ENCODE measurements at places on chromosomes 11 and 22.
A peak's percentile ranks its signal among the peaks of the same experiment; 100 is the strongest.

GRCh38 chr11:27477831-27478230, 5.2 kb upstream of the LGR4 start:
- DNase-seq: no peak

DNA sequence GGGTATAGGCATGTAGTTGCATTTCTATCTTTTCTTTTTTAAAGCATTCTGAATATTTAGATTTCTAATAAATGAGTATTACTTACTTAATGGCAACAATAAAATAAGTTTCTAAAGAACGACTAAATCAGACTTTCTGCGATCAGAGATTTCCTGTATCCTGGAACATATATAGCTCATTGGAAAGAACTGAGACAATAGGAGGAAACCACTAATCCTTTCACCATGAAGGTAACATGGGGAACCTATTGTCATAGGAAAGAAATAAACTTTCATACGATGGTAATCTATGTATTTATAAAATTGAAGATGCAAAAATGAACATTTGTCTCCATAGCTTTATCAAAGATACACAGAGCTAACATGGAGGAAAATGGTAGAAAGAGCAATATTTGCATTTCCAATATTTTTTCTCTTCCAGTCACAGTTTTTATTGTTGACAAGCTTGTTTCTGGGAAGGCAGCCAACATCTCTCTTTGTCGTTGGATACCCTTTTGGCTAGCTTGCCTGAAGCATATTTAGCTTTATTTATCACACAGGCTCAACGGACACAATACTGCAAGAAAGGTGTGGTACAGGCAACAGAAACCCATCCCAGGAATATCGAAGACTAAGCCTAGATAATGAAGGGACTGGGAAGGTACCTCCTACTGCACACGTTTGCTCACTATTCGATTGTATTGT, 293.3 kb upstream of the MPPED2 start:
- no peak for DNase-seq

- DNase-seq: no peak
These were observed 131.0 kb downstream of the PLEKHA7 start for GRCh38 chr11:16883174-16883573.

DNA sequence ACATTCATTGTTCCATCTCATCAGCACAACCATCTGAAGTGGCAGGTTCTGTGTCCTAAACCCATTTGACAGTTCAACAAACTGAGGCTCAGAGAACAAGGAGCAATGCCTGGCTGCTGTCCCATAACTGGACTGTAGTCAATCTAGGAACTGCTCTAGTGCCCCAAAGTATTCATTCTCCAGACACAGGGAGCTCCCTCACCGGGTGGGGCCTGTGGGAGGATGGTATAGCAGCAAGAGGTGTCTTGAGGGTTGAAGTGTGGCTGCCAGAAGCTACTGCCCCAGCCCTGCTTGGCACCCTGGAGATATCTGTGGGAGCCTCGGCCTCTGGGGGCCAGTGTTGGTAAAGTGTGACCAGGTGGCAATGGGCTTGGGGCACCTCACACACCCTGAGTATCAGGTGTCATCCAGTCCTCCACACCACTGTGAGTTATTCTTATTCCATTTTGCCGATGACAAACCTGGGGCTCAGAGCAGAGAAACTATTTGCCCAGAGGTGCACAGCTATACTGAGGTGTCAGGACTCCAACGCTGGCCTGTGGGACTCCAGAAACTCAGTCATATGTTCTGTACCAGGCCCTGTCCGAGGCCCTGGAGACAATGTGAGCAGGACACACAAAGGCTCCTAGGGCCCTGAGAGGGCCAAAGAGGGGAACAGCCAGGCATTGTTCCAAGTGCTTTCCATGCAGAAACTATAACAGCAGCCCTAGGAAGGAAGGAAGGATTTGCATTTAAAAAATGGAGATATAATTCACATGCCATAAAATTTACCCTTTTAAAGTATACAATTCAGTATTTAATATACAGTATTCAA, 46.0 kb upstream of the KLHL35 start:
- no peak for DNase-seq

DNA sequence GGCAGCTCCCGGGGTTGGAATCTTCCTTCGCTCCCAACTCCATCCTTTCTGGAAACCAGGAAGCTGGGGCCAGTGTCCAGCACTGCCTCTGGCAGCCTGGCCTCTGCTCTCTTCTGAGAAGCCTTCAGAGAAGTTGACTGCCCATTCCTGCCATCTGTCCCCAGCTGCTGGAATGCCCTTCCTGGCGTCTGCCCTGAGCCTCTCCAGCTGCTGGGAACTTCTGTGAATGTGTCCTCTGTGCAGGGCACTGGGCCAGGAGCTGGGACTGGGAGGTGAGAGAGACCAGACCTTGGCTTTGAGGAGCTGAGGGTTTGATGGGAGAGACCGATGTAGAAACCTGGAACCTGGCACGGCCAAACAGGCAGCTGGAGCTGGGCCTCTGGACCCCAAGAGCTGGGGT, 5.9 kb upstream of the SOX10 start:
- no peak for DNase-seq

DNA sequence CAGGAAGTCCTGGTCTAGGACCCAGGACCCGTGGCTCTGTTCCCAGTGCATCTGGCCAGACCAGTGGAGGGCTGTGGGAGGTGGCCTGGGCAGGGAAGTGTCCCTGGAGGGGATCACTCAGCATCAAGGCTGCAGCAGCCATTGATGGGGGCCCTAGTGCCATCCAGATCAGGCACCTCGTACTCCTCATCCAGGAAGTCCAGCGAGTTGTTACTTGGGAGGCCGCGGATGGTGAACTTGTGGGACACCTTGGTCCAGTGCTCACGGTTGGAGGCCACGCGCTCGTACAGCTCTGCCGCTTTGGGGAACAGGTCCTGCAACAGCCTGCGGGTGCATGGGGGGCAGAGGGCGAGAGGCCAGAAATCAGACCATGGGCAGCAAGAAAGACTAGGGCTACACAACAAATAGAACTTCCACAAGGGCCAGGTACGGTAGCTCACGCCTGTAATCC, 96.9 kb downstream of the PDE2A start:
- no peak for DNase-seq

DNA sequence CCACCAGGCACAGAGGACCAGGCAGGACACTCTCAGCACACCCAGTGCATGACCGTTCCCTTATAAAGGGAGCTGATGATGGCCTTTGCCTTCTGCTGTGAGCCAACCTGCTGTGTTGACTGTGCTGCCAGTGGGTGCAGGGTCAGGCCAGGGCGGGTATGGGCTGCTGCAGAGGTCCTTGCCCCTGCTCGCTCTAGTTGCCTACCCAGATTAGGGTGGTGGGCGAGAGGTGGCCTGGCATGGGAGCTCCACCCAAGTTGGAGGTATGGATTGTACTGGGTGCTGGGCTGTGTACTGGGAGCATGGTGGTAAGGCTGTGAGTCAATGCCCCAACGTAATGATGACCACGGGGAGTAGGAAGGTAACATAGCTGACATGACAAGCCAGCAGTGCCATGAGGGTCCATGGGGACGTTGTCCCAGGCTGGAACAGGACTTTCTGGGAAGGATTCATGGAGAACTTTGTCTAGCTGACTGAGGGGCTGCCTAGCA, 24.5 kb upstream of the CYP2D6 start:
- no peak for DNase-seq

DNA sequence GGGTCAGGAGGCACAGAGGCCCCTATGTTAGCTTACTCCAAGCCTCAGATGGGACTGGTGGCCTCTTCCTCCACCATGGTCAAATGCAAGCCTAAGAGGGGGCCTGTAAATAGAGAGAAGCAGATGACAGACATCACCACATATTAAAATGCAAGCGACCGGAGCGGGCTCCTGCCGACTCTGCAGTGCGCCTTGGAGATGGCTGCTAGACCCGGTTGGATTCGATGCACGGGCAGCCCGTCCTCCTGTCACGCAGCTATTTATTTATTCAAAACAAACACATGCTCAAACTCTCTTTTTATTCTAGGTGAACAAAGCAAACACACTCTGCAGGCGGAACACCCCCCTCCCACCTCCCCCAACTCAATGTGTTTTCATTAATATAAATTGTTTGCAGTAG, 208.0 kb downstream of the DSCAML1 start:
- no peak for DNase-seq

DNA sequence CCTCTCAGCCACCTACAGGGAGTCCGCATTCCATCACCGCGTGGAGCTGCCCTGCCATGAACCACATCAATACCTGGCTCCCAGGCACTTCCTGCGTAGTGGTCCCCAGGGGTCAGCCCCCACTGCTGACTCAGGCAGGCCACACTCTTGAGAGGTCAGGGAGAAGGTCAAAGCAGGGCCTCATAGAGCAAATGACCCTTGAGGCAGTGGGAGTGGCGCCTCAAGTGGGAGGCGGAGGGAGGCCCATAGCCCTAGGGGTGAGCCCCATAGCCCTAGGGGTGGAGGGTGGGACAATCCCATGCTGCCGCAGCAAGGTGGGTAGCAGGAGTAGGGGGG, 5.0 kb downstream of the PRDX5 start:
- DNase-seq: no peak

GRCh38 chr11:95465887-95466286, 234.9 kb upstream of the SESN3 start:
- DNase-seq: no peak

DNA sequence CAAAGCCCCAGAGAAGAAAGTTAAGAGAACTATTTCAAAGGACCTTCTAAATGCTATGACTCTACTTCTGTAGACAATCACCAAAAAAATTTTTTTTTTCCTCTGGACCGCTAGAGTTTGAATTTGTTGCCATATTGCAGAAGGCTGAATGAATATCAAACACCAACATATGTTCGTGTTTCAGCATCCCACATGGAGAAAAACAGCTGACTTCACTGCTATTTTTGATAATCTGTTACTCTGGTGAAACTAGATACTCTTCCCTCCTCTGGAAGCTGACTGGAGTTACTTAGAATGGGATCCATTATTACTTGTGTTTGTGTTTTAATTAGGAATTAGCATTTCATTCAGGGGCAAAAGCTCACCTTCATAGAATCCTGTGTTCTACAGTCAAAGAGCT, 447.0 kb downstream of the AASDHPPT start:
- DNase-seq: no peak

GRCh38 chr22:43220625-43221380, 33.9 kb upstream of the TTLL12 start:
- DNase-seq: no peak

- DNase-seq: no peak
These were observed 734.3 kb downstream of the BRD1 start for GRCh38 chr22:49093192-49093880.

DNA sequence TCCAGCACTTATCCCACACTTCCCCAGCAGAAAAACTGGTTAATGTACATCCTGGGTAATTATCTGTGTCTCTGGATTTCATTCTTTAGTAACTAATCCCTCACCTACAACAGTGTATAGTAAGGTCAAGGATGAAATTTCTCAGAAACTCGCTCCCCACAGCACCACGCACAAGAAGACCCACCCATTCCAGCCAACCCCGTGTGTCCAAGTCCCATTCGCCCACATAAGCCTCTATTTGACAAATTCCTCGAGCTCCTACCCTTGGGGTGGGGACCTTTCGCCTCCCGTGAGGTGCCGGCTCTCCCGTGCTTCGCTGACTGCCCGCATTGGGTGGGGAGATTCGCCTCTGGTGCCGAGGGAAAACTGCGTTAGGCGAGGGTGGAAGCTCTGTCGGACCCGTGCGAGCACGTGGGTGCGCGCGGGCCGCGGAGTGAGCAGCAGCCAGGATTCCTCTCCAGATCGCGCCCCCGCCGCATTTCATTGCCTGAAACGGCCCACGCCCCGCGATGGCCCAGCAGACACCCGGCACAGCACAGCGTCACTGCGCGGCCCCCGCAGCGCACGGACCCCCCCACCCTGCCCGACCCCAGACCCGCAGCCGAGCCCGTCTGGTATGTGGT, 866 bp downstream of the EXPH5 start:
- peak; percentile 6 for DNase-seq

Data from stimulated activated CD8-positive, alpha-beta memory T cell treated with anti-CD3 and anti-CD28 coated beads, Interleukin-4, amount 100 ng/mL, for 24 hours (primary cell).